ENCODE measurements at places on chromosomes 1 and 21.
A peak's percentile ranks its signal among the peaks of the same experiment; 100 is the strongest.

DNA sequence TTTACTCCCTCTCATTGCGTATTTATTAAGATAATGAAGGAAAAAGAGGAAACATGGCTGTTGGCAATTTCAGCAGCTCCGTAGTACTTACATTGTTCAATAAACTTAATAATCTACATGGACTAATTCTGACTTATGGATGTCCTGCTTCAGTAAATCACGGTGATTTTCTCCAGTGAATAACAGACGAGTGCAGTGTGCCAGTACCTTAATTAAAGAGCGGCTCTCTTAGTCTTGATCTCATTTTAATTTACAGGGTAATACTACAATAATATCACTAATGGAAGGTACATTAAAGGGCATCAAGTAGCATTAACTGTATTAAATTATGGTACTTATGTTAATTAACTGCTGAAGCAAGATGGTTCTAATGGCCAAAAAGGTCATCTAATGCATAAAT, 187.2 kb downstream of the NTNG1 start:
- no peak for DNase-seq

GRCh38 chr1:85816606-85817005, 108.4 kb upstream of the ZNHIT6 start:
- DNase-seq, result no peak

DNA sequence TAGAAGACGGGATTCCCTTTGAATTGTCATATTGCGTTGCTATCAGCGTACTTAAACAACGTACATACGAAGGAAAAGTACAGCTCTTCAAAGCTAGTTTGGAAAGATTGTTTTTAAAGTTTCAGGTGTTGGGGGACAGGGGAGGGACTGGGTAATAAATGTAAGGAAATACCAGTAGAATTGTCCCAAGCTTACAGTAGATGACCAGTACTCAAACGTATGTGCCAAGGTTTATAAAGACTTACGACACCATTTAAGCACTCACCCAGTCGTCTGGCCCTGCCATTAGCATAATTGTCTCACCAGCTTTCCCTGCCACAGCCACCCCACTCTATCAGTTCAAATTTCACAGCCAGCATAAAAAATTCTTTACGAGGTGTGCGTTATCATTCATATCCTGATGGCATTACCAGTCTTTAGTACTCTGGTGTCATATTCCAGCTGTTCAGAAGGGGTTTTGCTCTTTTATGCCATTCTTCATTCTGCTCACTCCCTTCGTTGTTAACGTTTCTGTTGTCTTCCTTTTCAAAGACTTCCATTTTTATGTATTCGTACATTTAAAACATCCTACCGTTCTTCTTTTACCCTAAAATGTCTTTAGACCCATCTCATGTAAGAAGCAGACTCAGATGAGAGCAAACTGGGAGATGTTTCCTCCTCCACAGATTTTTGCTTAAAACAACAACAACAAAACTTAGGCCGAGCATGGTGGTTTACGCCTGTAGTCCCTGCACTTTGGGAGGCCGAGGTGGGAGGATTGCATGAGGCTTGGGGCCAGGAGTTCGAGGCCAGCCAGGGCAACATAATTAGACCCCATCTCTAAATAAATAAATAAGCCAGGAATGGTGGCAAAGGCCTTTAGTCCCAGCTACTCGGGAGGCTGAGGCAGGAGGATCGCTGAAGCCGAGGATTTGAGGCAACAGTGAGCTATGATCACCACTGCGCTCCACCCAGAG, 1.0 kb upstream of the HP1BP3 start:
- DNase-seq, result no peak

DNA sequence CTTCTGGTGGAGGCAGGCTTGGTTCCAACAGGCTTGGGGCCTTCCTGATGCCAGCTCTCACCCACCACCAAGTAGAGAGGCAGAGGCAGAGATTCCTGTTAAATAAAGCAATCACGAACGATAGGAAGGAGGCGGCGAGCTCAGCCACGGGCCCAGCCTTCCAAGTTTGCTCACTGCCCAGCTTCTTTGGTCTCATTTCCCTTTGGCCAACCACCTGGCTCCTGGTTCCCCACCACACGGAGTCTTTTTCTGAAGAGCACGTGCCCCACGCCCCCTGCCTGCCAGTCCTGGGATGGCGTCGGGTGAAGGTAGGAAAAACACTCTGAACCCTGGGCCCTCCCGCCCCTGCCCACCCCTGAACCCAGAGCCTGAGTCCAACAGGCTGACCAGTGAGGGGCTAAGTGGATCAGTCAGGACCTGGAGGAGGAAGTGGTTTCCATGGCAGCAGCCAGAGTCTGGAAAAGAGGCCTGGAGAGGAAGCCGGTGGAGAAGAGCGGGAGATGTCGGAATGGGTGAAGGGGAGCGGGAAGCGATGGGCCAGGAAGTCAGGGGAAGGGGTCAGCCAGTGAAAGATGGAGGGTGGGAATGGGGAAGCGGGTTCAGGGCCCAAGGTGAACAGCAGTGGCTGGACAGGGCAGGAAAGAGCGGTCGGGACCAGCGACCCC, 158.2 kb upstream of the KLHDC7A start:
- no peak for DNase-seq

DNA sequence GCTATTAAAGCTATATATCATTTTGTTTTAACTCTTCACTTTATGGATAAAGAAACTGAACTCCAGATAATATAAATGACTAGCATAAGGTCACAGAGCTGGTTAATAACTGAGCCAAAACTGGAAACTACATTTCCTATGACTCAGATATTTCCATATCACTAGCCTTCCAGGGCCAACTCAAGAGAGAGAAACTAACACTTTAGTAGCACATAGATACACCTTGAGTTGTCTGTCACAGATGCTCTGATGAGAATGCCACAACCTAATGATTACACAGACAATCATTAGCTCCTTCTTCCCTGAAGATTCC, 40.7 kb downstream of the NME7 start:
- peak; percentile 46 for DNase-seq

GRCh38 chr1:192958871-192959270, 100.3 kb downstream of the UCHL5 start:
- DNase-seq, result no peak

GRCh38 chr1:11262171-11263049, at the start of gene MTOR:
Gene MTOR, minus strand, starts transcription at chr1:11262551. Its CDS starts 3,142 bp downstream, at chr1:11259409.
- DNase-seq, result peak; percentile 100

GRCh38 chr1:67479146-67479891, 49.1 kb upstream of the SERBP1 start:
- peak; percentile 49 for DNase-seq

DNA sequence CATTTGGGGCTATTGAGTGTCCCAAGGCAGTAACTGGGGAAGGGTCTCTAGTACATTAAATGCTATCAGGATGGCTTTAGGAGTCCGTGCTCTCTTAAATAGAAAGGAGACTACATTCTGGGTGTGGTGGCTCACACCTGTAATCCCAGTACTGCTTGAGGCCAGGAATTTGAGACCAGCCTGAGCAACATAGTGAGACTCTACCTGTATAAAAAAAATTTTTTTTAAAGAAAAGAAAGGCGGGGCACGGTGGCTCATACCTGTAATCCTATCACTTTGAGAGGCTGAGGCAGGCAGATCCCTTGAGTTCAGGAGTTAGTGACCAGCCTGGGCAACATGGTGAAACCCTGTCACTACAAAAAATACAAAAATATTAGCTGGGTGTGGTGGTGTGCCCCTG, 21.5 kb downstream of the OSBPL9 start:
- DNase-seq, result no peak

- no peak for DNase-seq
Measured at GRCh38 chr1:178961331-178961730, 64.4 kb upstream of the FAM20B start.

DNA sequence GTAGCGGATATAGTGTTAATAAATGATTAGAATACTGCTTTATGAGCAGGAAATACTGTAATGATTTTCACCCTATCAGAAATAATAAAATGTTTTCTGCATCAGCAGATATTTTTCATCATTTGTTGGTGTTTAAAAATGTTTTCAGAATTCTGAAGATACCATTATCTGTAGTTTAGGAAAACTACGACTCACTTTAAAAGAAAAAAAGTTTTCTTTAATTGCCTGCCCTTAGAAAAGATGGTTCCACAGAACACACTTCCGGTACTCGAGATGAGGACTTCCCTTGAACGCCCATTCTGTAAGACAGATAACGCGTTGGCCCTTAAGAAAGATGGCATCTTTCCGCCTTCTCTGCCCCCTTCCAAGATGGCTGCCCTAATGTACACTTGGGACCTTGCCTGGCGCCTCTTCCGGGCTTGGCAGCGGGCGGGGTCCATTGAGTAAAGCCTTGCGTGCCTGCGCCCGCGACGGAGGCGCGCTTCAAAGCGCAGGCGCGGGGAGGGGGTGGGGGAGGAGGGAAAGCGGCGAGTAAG, at the start of gene SZRD1:
Gene SZRD1 (plus strand): TSS at position 521 of the 536 bp plus-strand sequence. CDS start 16 bp downstream, outside the sequence.
- DNase-seq, result peak; percentile 98

- peak; percentile 43 for DNase-seq
Measured at GRCh38 chr1:114695430-114696058, at the start of gene AMPD1. Gene AMPD1, minus strand, starts transcription at chr1:114695546. Its CDS starts 75 bp downstream, at chr1:114695471.

DNA sequence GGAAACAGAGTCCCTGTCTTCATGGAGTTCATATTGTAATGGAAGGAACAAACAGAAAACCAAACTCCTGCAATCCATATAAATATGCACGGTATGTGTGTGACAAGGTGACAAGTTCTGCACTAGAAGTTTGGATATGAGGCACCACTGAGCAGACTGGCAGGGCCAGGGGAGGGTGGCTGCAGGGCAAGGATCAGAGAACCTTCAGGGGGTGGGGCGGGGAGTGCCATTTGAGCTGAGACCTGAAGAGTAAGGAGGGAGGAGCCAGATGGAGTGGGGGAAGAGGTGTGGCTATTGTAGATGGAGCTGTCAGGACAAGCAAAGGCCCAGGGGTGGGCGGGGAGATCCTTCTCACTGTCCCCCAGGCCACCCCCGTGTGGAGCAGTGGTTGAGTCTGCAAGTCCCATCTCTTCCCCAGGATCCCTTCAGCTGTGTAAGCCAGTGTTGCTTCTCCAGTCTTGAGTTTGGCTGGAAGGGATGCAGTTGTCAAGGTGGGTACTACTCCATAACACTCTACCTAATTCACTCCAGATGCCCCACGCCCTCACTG, 76.4 kb downstream of the ATP5PO start:
- no peak for DNase-seq

GRCh38 chr1:167722870-167723251, 1.1 kb downstream of the MPZL1 start:
- DNase-seq, result no peak

DNA sequence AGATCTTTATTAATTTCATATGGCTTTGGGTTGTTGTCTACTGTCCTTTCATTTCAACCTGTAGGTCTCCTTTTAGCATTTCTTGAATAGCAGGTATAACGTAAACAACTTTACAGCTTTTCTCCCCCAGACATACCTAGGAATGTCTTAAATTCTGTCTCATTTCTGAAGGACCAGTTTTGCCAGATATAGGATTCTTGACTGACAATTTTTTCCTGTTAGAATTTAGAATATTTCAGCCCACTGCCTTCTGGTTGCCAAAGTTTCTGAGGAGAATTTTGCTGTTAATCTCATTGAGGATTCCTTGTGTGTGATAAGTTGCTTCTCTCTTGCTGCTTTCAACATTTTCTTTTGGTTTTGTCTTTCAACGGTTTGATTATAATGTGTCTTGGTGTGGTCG, 60.1 kb downstream of the CCDC30 start:
- DNase-seq, result no peak

DNA sequence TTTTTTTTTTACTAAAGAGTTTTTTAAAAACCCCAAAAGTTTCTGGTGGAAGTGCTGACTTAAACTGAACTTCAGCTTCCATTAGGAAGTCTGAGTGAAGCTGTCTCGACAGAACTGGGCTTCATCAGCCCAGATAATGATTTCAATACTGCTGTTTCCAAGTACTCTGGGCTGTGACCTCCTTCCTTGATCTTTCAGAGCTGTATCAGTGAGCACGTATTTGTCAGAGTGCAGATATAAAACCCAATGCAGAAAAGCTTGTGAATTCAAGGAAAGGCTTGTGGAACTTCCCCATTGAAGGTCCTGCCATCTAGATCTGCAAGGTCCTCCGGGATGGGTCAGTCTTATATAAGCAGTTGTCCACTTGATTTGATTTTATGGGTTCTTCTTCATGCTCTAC, 50.1 kb upstream of the RGS21 start:
- no peak for DNase-seq

- no peak for DNase-seq
Measured at GRCh38 chr1:39003281-39003680, 12.2 kb downstream of the AKIRIN1 start.

GRCh38 chr1:212669600-212669999, 30.0 kb downstream of the BATF3 start:
- DNase-seq, result no peak

DNA sequence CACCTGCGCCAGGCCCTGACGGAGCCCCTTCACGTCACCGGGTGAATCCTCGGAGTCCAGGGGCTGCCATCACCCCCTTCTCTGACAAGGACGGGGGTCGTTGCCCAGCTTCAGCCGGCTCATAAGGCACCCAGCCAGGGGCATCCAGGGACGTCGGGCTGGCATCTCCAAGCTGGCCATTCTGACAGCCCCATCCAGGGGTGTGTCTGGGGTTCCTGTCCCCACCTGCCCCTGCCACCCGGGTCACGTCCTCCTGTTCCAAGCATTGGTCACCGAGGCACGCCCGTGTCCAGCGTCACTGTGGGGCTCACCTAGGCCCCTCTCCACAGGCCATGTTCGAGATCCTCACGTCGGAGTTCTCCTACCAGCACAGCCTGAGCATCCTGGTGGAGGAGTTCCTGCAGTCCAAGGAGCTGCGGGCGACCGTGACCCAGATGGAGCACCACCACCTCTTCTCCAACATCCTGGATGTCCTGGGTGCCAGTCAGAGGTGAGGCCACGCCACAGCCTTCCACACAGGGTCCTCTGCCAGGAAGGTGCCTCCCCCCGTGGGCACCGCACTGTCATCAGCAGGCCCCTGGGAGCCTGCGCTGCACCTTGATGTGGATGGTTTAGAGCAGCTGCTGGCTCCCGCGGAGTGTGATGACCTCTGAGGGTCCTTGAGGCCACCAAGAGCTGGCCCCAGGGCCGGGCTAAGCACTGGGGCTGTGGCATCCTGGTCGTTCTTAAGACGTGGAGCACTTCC, 14.8 kb downstream of the ARHGEF16 start:
- no peak for DNase-seq

- no peak for DNase-seq
Measured at GRCh38 chr1:183106166-183106565, 79.9 kb upstream of the LAMC2 start.

- no peak for DNase-seq
Measured at GRCh38 chr1:30995990-30996612, 69.4 kb downstream of the PUM1 start.

DNA sequence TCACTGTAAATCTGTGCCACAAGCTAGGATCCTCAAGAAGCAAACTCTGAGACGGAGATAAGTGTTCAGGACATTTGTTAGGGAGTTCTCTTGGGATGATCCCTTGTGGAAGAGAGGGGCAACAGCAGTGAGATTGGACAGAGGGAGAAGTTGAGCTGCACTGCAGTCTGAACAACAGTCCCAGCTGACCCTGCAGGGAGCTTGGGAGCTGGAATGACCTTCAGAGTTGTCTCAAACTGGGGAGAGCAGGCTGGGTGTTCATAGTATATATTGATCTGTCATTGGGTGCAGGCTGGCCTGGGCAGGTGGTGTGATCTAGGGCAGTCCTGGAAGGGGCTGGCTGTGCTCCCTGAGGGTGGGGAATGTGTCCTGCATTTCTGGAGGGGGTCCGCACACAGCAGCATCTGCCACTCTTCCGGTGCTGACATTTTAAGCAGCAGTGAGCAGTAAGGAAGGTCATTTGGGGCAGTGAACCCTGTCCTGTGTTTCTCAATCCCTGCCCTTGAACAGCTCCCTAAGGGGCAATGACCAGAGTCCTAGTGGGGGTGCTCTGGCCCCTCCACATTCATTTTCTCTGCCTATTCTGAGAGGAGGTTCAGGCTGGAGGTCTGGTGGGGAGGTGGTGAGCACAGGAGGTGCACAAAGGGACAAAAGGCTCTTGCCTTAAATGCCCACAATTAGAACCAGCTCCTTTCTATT, 90.2 kb upstream of the PPM1J start:
- DNase-seq, result no peak

GRCh38 chr1:29804181-29804899, 568.0 kb downstream of the PTPRU start:
- DNase-seq, result no peak
